GM03348 (cell line): ENCODE measurements at places on chromosomes 4 and X.
A peak's percentile ranks its signal among the peaks of the same experiment; 100 is the strongest.

DNA sequence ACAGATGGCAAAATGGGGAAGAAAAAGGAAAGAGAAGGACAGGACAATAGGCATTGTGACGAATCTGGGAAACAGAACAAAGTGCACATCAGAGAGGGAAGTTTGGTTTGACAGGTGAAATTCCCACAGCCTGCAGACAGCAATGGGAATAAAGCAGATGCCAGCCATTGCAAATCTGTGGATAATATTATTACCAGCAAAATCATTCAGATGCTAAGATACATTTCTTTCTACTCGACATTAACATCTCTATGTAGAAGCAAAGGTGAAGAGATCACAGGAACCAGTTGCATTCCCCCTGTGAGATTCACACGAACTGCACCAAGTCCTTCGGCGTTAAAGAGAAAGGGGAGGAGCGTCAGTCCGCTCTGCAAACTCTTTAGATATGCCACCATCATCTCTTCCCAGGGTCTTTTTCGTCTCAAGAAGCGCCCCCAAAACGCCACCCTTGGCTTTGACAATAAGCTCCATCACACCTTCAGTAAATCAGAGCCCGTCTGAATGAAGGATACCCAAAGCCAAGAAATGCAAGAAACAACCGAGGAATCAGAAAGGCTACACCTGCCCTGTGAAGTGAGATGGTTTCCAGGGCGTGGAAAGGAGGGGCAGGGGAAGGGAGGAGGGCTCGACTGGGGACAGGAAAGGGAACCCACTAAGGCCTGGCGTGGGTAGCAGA, 1.9 kb downstream of the NEUROG2 start:
- no peak for DNase-seq

DNA sequence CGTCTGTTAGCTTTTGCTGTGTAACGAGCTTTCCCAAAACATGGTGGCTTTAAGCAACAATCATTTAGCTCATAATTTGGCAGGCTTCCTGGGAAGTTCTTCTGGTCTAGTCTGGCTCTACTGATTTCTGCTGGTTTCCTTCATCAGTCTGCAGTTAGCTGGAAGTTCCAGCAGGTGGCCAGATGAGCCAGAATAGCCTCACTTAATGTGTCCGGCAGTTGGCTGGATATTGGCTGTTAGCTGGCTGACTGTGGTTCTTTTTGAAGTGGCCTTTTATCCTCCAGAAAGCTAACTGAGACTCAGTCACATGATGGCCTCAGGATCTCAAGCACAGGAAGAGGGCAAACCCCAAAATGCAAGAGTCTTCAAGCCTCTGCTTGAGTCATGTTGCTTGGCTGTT, 34.9 kb downstream of the FTHL17 start:
- peak; percentile 46 for DNase-seq

DNA sequence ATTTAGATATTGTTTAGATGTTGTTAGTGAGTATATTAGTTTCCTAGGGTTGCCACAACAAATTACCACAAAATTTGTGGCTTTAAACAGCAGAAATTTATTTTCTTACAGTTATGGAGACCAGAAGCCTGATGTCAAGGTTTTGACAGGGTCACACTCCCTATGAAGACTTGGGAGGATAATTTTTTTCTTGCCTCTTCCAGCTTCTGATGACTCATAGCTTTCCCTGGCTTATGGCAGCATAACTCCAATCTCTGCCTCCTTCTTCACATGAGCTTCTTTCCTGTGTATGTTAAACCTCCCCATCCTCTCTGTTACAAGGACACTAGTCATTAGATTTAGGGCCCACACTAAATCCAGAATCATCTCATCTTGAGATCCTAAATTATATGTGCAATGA, 20.9 kb upstream of the RAB40A start:
- peak; percentile 7 for DNase-seq

DNA sequence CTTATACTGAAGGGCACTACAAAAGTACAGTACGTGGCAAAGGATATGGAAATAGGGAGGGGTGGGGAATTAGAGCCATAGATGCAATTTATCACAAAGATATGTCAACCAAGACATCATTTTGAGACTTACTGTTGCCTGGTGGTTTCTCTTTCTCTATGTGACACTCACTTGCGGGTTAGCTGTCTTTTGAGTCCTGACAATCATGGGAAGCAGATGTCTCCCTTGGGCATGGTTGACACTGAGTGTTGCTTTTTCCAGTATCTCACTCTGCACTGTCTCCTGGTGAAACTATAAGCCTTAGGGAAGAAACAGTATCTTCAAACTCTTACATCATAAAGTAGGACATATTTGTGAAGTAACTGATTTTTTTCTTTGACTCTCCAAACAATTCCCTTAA, 383.5 kb upstream of the LCORL start:
- no peak for DNase-seq

GRCh38 chr4:158860856-158861255, 92.0 kb downstream of the FNIP2 start:
- DNase-seq = no peak

GRCh38 chr4:48629458-48629857, 139.4 kb downstream of the ZAR1 start:
- no peak for DNase-seq

DNA sequence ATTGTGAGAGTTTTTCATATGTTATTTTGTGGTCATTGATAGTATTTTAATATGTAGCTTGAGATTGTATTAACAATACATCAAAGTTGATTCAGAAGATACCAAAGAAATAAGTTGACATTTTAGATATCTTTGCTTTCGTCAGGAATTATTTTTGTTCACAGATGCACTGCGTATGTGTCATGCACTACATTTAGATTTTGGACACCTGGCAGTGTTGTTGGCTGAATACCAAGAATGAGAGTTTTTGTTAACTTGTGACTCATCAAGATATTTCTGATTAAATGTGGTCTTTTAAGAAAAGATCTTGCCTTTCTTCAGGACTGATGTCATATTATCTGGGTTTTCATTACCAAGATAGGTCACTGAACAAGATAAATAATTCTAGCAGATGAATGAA, 633.4 kb downstream of the CENPC start:
- no peak for DNase-seq

DNA sequence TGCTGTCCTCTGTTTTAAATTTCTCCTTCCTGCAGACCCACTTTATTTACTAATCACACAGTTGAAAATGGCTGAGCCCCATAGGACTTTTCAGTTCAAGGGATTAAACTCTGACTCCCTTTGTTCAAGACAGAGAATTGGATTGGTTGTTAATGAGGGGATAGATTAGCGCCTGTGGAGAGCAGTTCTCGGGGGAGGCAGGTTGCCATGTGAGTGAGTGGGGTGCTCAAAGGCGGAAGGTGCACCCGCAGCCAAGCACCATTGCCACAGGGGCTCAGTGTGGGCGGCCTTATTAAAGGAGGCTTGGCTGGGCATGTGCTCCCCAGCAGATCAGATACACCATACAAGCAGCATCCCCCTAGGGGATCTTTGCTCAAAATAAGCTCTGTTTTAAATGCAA, 7.9 kb upstream of the CBR4 start:
- DNase-seq = no peak

GRCh38 chrX:17814059-17814458, 47.0 kb downstream of the RAI2 start:
- DNase-seq = no peak

- DNase-seq = peak; percentile 83
Observed at GRCh38 chr4:113355550-113356371, 306.3 kb downstream of the ANK2 start.

DNA sequence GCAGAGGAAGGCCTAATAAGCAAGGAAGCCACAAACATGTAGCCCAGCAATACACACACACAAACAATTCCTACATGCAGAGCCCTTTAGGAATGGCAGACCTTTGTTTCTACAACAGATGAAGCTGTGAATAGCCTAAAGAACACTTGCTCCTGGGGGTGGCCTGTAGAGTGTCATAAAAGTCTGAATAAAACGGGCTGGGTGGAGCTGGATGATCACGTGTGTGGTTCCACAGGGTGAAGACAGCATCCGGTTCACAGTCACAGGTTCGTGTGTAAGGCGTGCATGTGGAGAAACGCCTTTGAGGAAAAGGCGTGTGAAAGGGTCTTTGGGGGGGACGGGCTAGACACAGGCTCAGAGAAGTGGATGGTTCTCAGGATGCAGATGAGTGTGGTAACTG, 156.1 kb downstream of the AFAP1 start:
- DNase-seq = no peak

DNA sequence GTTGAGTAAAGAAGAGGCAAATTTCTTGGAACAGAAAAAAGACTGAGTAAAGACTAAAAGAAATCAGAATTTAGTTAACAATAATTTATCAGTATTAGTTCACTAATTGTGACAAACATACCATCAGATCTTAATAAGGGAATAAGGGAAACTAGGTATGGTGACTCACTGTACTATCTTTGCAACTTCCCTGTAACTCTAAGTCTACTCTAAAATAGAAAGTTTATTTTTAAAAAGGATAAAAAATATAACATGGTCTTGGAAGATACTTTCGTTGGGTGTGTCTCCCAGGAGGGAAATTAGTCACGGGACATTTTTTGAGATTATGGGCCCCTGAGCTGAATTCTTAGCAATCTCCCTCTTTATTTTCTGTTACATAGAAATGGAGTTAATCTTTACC, 97.3 kb downstream of the EMCN start:
- peak; percentile 14 for DNase-seq

GRCh38 chr4:127759893-127760292, 22.2 kb upstream of the HSPA4L start:
- DNase-seq = no peak

- DNase-seq = peak; percentile 47
Observed at GRCh38 chrX:123920105-123920785, 41.3 kb upstream of the STAG2 start.

- no peak for DNase-seq
Observed at GRCh38 chr4:69957209-69957608, 8.3 kb downstream of the CSN2 start.

GRCh38 chr4:125421547-125421946, 106.8 kb downstream of the FAT4 start:
- DNase-seq = no peak

DNA sequence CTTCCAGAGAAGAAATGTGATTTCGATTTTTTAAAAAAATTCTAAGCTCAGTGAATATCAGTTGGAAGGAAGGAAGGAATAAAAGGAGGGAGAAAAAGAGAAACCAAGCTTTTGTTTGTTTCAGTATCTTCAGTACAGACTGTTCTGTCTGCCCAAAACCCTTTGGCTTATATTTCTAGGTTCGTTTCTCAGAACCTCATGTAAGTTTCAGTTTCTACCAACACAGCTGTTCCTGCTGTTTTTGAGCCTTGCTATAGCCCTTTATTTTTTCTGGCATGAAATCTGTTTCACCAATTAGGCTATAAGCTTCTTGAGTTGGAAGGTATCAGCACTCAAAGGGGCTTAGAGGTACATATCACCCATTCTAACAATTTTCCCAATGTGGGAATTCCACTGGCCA, 157.9 kb downstream of the GBA3 start:
- no peak for DNase-seq

DNA sequence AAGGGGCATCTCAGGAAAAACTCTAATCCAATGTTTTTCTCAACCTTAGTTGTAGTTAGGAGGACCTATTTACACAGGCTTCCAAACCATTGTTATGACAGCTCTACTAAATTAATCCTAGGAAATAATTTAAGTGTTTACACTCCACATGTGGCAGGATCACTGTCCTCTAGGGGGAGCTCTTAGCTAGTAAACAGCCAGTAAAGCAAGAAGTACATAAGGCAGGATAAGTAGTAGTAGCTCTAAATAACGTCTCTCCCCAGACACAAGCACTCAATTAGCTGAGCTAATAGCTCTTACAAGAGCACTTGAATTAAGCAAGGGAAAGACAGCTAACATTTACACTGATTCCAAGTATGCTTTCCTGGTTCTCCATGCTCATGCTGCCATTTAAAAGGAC, 37.3 kb downstream of the NUDT11 start:
- DNase-seq = peak; percentile 1

DNA sequence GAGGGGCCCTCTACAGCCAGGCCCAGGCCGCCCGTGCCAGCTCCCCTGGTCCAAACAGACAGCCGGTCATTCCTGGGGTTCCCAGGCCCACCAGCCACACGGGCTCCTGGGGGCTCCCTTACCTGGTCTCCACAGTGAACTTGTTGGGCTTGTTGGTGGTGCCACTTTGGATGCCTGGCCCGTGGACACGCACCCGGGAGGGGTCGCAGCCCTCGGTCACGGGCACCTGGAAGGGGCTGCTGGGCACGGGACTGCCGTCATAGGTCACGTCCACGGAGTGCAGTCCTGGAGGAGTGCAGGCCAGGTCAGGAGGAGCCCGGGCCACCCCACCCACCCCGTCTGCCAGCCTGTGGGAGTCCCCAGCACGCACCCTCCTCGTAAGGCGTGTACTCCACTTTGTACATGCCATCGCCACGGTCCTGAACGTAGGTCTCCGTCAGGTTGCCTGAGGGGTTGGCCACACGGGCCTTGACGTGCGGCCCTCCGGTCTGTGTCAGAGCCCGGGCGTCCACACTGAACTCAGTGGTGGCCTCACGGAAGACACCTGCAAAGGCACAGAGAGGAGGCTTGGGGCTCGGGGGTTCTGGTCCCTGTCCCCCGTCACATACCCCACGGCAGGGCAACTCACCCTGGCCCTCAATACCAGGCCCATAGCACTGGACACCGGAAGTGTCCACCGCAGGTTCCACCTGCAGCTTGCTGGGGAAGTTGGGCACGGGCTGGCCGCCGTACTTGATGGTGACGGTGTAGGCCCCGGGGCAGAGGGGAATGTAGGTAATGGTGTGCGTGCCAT, 14.9 kb downstream of the FLNA start:
- no peak for DNase-seq

DNA sequence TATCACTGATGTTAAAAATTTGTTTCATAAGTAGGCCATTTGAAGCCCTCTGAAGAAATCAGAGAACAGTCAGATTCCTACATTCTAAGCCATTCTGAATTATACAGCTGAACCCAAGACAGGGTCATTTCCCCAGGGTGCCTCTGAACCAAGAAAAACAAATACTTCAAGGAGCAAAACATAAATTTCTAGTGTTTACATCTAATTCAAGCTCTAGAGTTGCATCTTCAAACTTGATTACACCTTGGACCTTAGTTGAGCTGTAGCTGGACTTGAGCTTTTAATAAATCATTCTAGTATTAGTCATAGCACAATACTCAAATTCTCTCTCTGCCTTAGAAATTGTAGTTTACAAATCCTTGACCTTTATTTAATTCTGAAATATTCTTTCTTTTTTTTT, 87.6 kb upstream of the IL15 start:
- DNase-seq = no peak

DNA sequence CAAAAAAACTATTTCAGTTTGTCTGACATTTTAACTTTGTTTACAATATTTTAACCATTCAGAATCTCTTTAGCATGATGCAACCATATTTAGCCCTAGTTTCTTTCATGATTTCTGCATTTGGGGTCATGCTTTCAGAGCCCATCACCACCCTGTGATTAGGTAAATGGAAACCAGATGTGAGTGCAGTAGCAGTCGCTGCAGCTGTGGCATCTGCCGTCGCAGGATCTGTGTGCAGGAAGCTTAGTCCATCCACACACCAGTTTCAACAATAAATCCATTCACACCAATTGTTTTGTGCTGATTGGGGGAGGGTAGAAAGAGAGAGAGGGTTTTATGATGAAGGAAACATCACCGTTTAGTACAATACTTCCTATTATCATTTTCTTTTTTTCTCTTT, 130.5 kb downstream of the CPEB2 start:
- DNase-seq = no peak

- DNase-seq = no peak
Observed at GRCh38 chr4:107202744-107203143, 166.6 kb upstream of the DKK2 start.

GRCh38 chr4:86184216-86184900, 175.5 kb downstream of the MAPK10 start:
- peak; percentile 3 for DNase-seq
